Activated T-helper 9 cell treated with anti-CD3 and anti-CD28 coated beads, Interleukin-2, amount 50 U/mL, for 16 hours (primary cell): ENCODE measurements at places on chromosomes 16 and 17.

- no peak for DNase-seq
These were observed 10.9 kb downstream of the DYNLL2 start for GRCh38 chr17:58094118-58094517.

DNA sequence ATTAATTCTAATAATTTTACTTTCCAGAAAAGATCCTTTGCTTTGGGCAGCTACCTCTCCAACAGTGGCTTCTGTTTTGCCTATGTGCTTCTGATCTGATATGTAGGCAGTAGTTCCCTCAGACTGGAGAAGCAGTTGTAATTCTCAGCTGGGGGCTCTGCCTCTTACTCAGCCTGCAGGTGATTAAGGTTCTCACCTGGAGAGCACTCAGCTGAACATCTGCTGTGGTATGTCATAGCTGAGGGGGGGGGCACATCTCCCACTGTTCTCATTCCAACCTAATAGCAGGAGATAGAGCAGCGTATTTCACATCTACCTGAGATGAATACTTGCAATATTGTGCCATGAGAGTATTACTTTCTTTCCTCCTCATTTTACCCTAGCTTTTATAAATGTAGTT is 511.9 kb upstream of the CDH8 start:
- DNase-seq: no peak

GRCh38 chr17:4426499-4427208 is 7.1 kb upstream of the SPNS3 start:
- no peak for DNase-seq

- DNase-seq: peak; percentile 40
These were observed 957 bp downstream of the OXLD1 start for GRCh38 chr17:81665205-81666091.

DNA sequence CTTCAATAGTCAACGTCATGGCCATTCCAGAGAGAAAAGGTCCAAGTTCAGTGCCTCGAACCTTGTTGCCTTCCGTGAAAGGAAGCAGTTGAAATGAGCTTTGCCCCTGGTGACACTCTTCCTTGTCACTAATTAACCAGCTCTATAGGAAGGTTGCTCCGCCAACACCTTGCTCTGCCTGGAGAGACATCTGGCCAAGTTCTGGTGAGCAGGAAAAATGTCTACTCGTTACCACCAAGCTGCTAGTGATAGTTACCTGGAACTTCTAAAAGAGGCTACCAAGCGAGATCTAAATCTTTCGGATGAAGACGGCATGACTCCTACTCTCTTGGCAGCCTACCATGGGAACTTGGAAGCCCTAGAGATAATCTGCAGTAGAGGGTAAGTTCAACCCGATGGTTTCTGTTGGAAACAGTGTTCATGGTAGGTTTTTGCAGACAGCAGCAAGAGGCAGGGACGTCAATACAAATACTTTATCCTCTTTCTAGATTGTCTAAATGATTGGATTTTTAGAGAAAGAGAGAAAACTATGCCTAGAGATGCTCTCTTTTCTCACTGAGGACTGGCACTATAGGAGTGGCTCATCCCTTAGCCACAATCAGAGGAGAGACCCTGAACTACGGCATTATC is at the start of gene ANKS4B:
ANKS4B (plus strand) TSS at position 179 of the 630 bp plus-strand sequence; CDS start at position 218, 39 bp downstream.
- no peak for DNase-seq

- no peak for DNase-seq
These were observed 148.0 kb downstream of the KCNJ12 start for GRCh38 chr17:21524211-21524591.

DNA sequence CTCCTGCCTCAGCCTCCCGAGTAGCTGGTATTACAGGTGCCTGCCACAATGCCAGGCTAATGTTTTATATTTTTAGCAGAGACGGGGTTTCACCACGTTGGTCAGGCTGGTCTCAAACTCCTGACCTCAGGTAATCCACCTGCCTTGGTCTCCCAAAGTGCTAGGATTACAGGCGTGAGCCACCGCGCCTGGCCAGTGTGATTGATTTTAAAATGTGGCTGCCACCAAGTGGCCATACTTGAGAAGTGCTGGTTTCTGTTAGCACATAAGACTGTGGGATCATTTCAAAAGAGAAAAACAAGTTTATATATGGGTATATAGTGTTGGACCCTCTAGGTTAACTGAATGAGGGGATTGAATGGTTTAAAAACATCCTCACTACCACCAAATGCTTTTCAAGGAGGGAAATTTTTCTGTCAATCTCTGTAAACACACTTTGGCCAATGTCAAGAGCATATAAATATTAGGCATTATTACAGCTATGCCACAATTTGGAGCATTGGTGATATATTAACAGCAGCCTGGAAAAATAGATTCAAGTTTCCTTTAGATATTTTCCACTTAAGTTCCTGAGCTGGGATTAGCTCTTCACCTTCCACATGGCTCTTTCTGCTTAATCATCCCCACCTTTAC is 13.5 kb upstream of the DHRS13 start:
- DNase-seq: no peak

- no peak for DNase-seq
These were observed 5.8 kb downstream of the ESRP2 start for GRCh38 chr16:68230176-68230571.

GRCh38 chr17:45757431-45758218 is 26.5 kb upstream of the CRHR1 start:
- DNase-seq: no peak

- DNase-seq: no peak
These were observed 837.3 kb upstream of the SOX9 start for GRCh38 chr17:71283486-71283885.

- no peak for DNase-seq
These were observed 226.4 kb upstream of the MAF start for GRCh38 chr16:79826732-79827475.

GRCh38 chr16:75385507-75386152 is 47.7 kb downstream of the CFDP1 start:
- no peak for DNase-seq

- no peak for DNase-seq
These were observed 75.1 kb upstream of the ENDOV start for GRCh38 chr17:80339731-80340456.
